ENCODE measurements at places on chromosomes 4 and X. TPM values are rescaled to one million over a fixed set of nuclear protein-coding genes. Genes with fewer than 3 reads are reported as not detected.

PWWP3B gene
- polyA plus RNA-seq: 1.3 TPM

FANCB gene
- polyA plus RNA-seq: 0.22 TPM

XIAP gene
- polyA plus RNA-seq: 8.1 TPM

MAGEC2 gene
- not detected for polyA plus RNA-seq

MAGEA12 gene
- not detected for polyA plus RNA-seq

BTC gene
- 0.45 TPM for polyA plus RNA-seq

DCUN1D4 gene
- 15.5 TPM for polyA plus RNA-seq

TXK gene
- polyA plus RNA-seq: 0.87 TPM

NPY2R gene
- 0.01 TPM for polyA plus RNA-seq

TMEM35A gene
- polyA plus RNA-seq: 0.24 TPM

BEND4 gene
- polyA plus RNA-seq: not detected

CCKAR gene
- not detected for polyA plus RNA-seq

AKAP14 gene
- polyA plus RNA-seq: not detected

TRIML2 gene
- polyA plus RNA-seq: 0.34 TPM

CTAG1B gene
- polyA plus RNA-seq: not detected

ADAM29 gene
- polyA plus RNA-seq: not detected

ARHGAP6 gene
- 1.2 TPM for polyA plus RNA-seq

ARHGEF6 gene
- 46.5 TPM for polyA plus RNA-seq

CXCL5 gene
- 5.4 TPM for polyA plus RNA-seq

SPANXA2 gene
- polyA plus RNA-seq: not detected

MAGEA9B gene
- polyA plus RNA-seq: not detected

SH3RF1 gene
- polyA plus RNA-seq: 7.5 TPM

TKTL1 gene
- polyA plus RNA-seq: 0.11 TPM

GLRB gene
- 7.5 TPM for polyA plus RNA-seq

AMMECR1 gene
- polyA plus RNA-seq: 1.5 TPM

RHOXF2 gene
- not detected for polyA plus RNA-seq

MTMR1 gene
- 5.4 TPM for polyA plus RNA-seq

RPL10 gene
- polyA plus RNA-seq: 7,781 TPM

ERVMER34-1 gene
- 0.11 TPM for polyA plus RNA-seq

L1CAM gene
- polyA plus RNA-seq: 1.3 TPM

PFKFB1 gene
- polyA plus RNA-seq: 31.0 TPM

CTAG2 gene
- polyA plus RNA-seq: not detected

KDM6A gene
- polyA plus RNA-seq: 3.9 TPM

HPSE gene
- 0.29 TPM for polyA plus RNA-seq

PRKG2 gene
- 0.16 TPM for polyA plus RNA-seq

CHRDL1 gene
- polyA plus RNA-seq: 9.5 TPM

MAGED4B gene
- polyA plus RNA-seq: 10.2 TPM

GPC3 gene
- polyA plus RNA-seq: 14.1 TPM

TASL gene
- 0.10 TPM for polyA plus RNA-seq

LUZP4 gene
- not detected for polyA plus RNA-seq

SPANXA1 gene
- not detected for polyA plus RNA-seq

MAGEC3 gene
- not detected for polyA plus RNA-seq

MSMO1 gene
- polyA plus RNA-seq: 12.5 TPM

STK32B gene
- 1.3 TPM for polyA plus RNA-seq

SLC10A7 gene
- polyA plus RNA-seq: 4.5 TPM

FAT4 gene
- 0.54 TPM for polyA plus RNA-seq

NUDT10 gene
- polyA plus RNA-seq: 0.12 TPM

ASB12 gene
- 0.05 TPM for polyA plus RNA-seq

TCEAL6 gene
- 0.10 TPM for polyA plus RNA-seq

ITIH6 gene
- not detected for polyA plus RNA-seq

PABPC1L2A gene
- polyA plus RNA-seq: not detected

MAGEA10 gene
- not detected for polyA plus RNA-seq

NLGN4X gene
- polyA plus RNA-seq: 0.35 TPM
